ENCODE measurements at places on chromosomes 6 and 20.

GRCh38 chr6:5989141-5989723 lies 17.5 kb downstream of the NRN1 start:
- DNase-seq: no peak

GRCh38 chr20:60024801-60025200 lies 66.6 kb downstream of the CDH26 start:
- DNase-seq: no peak

GRCh38 chr6:138719744-138720143 lies 53.8 kb upstream of the CCDC28A start:
- no peak for DNase-seq

GRCh38 chr6:15362274-15363160 lies 116.6 kb downstream of the JARID2 start:
- DNase-seq: no peak

DNA sequence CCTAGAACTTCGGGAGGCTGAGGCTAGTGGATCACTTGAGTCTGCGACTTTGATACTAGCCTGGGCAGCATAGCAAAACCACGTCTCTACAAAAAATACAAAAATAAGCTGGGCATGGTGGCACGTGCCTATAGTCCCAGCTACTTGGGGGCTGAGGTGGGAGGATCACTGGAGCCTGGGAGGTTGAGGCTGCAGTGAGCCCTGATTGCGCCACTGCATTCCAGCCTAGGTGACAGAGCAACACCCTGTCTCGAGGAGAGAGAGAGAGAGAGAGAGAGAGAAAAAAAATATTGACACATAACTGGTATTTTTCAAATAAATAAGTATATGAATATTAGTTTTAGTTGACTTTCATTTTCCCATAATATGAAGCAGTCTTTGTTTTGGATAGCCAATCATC lies 222.2 kb downstream of the BTBD9 start:
- DNase-seq: no peak

DNA sequence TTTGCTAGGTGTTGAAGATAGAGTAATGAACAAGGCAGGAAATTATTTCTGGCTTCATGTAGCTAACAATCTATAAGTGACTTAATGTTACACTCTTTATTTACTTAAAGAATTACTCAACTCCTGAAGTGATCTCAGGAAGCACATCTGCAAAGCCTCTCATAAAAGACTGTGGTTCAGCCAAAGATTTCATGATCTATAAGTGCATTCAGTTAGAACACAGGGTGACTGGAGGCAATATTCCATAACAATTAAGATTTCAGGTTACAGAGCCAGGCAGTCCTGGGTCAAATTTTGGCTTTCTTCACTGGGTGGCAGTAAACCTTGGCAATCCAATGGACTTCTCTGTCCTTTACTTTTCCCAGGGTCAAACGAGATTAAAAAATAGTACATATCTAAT lies 204.0 kb downstream of the TPBG start:
- no peak for DNase-seq

- DNase-seq: no peak
These were observed 134.8 kb upstream of the OGFRL1 start for GRCh38 chr6:71153755-71154325.

GRCh38 chr6:151475653-151476523 lies 17.9 kb upstream of the CCDC170 start:
- DNase-seq: peak; percentile 57

GRCh38 chr6:86079938-86080337 lies 437.3 kb upstream of the SYNCRIP start:
- no peak for DNase-seq

GRCh38 chr6:108974201-108974600 lies 120.4 kb downstream of the SESN1 start:
- no peak for DNase-seq

DNA sequence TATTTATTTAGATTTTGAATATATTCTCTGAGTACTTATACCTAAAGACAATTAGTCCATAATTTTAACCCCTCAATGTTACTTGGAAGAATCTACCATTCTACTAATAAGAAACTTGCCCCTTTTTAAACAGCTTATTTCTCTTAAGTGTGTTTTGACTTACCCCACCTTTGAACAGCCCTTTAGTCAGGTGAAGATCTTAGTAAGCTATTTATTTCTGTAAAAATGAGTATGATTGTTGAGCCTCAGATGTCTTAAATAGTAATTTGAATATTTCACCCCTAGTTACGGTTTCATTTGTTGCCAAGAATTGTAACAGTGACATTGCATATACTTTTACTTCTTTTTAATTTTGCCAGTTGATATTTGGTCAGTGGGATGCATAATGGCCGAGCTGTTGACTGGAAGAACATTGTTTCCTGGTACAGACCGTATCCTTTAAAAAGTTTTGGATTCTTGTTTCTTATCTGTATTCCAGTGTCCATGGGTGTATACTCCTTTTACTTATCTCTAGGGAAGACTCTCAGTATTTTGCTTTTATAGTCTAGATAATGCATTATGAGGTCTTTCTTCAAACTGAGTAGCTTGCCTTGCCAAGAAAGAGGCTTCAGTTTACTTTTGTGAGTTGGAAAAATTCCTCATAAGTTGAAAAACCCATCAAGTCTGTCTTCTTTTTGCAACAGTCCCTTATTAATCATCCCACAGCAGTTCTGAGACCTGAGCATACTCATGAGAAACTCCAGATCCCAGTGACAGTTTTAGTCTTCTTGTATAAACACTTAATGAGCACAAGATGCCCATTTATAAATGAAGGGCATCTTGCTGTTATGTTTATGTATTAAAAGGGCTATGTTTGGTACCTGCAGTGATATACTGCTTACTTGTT lies 48.8 kb downstream of the MAPK14 start:
- DNase-seq: no peak

- DNase-seq: no peak
These were observed 2.5 kb upstream of the CASS4 start for GRCh38 chr20:56409521-56409920.

DNA sequence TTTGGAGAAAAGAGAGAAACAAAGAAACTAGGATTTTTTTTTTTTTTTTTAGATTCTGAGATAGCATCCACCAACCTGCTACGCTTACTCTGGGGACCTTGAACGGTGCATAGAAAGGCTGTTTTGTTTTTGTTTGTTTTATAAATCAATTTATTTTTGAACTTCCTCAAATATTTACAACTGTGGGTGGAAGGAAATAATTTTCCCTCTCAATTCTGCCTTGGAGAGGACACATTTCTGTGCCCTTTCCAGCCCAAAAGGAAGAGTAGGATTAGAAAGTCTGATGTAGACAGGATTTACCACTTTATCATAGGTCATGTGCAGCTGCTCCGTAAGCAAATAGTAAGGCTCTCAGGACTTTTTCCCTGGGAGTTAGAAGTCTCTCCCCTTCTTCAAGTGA lies 190.5 kb downstream of the NKAIN2 start:
- no peak for DNase-seq

DNA sequence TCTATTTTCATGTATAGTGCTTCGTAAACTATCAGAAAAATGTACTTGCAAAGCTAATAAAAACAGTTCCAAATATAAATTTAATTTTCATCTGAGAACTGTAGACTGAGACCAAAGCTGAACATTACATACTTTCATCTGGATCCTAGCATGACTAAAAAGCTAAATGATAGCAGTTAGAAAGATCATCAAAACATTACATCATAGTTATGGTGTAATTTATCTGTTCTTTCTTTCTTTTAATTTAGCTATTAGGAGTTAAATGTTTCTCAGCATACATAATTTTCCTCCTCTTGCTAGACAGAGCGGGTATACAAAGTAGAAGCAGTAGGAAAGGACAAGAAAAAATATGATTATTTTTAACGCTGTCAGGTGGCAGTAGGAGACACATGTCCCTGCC lies 164.2 kb upstream of the THEMIS start:
- no peak for DNase-seq

- no peak for DNase-seq
These were observed 11.4 kb downstream of the IYD start for GRCh38 chr6:150380256-150380655.
